ENCODE measurements at places on chromosomes 1 and 21. TPM values are rescaled to one million over a fixed set of nuclear protein-coding genes. Genes with fewer than 3 reads are reported as not detected.

The KRTAP7-1 gene
- not detected for total RNA-seq

The NUF2 gene
- 12.9 TPM for total RNA-seq

The C2CD2 gene
- total RNA-seq = 17.9 TPM

The PTP4A2 gene
- 356 TPM for total RNA-seq

The FPGT gene
- total RNA-seq = 19.3 TPM

The MFSD2A gene
- total RNA-seq = 9.7 TPM

The TATDN3 gene
- 17.6 TPM for total RNA-seq

The FYB2 gene
- total RNA-seq = 0.05 TPM

The KRTAP19-6 gene
- not detected for total RNA-seq

The SLC6A17 gene
- total RNA-seq = 0.35 TPM

The GOLT1A gene
- 0.75 TPM for total RNA-seq

The FLG gene
- 1.7 TPM for total RNA-seq

The RNU1-1 gene
- total RNA-seq = under 0.01 TPM

The IL22RA1 gene
- 0.05 TPM for total RNA-seq

The SRGAP2B gene
- total RNA-seq = 68.8 TPM

The HNRNPCL1 gene
- total RNA-seq = not detected

The UTS2 gene
- not detected for total RNA-seq

The ERICH3 gene
- 0.17 TPM for total RNA-seq

The TMEM79 gene
- total RNA-seq = 0.52 TPM

The TMEM61 gene
- total RNA-seq = 0.35 TPM

The AQP10 gene
- not detected for total RNA-seq

The GJB5 gene
- 1.0 TPM for total RNA-seq

The PCP4L1 gene
- not detected for total RNA-seq

The VSIG8 gene
- not detected for total RNA-seq

The DIO1 gene
- not detected for total RNA-seq

The ALPL gene
- 11.1 TPM for total RNA-seq

The VAV3 gene
- 4.7 TPM for total RNA-seq

The PITHD1 gene
- total RNA-seq = 40.5 TPM

The TPTE gene
- total RNA-seq = not detected

The KCND3 gene
- total RNA-seq = 0.30 TPM

The FMOD gene
- total RNA-seq = not detected

The TMEM269 gene
- total RNA-seq = not detected

The G0S2 gene
- 67.4 TPM for total RNA-seq

The FMN2 gene
- not detected for total RNA-seq

The KANK4 gene
- total RNA-seq = not detected

The VAMP3 gene
- total RNA-seq = 136 TPM

The KCNK2 gene
- total RNA-seq = not detected

The CYP4B1 gene
- total RNA-seq = 3.2 TPM

The CAMSAP2 gene
- total RNA-seq = 18.9 TPM

The GSTM1 gene
- 15.1 TPM for total RNA-seq

The TNFSF4 gene
- 0.75 TPM for total RNA-seq
